ENCODE measurements at places on chromosomes 3 and 15.
A peak's percentile ranks its signal among the peaks of the same experiment; 100 is the strongest.

- no peak for DNase-seq
Measured at GRCh38 chr15:92288755-92289154, 104.9 kb upstream of the ST8SIA2 start.

GRCh38 chr3:12300137-12300536 lies 11.3 kb downstream of the PPARG start:
- DNase-seq = no peak

GRCh38 chr3:187590861-187591576 lies 79.2 kb downstream of the SST start:
- DNase-seq = no peak

GRCh38 chr3:70565861-70566260 lies 253.4 kb upstream of the MDFIC2 start:
- no peak for DNase-seq

DNA sequence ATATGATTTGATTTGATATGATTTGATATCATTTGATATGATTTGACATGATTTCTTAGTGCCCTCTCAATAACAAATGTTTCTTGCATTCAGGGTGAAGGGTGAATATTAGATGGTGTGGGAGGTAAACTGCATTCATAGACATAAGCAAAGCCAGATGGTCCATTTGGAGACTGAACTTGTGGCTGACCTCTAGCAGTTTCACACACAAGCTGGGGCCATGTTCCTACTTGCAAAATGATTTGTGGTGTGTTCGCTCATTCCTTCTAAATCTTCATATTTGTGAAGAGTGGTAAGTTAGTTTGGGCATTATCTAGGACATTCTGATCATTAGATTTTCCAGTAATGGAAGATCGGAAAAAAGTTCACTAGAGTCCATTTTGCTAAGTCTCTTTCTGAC lies 40.5 kb upstream of the CCR4 start:
- DNase-seq = no peak

- DNase-seq = no peak
Measured at GRCh38 chr15:91892436-91892835, 38.9 kb downstream of the SLCO3A1 start.

- DNase-seq = no peak
Measured at GRCh38 chr15:94387849-94388441, 156.6 kb downstream of the MCTP2 start.

GRCh38 chr3:53524566-53524965 lies 30.2 kb downstream of the CACNA1D start:
- no peak for DNase-seq

- DNase-seq = no peak
Measured at GRCh38 chr3:158711886-158712285, 20.4 kb downstream of the RARRES1 start.

DNA sequence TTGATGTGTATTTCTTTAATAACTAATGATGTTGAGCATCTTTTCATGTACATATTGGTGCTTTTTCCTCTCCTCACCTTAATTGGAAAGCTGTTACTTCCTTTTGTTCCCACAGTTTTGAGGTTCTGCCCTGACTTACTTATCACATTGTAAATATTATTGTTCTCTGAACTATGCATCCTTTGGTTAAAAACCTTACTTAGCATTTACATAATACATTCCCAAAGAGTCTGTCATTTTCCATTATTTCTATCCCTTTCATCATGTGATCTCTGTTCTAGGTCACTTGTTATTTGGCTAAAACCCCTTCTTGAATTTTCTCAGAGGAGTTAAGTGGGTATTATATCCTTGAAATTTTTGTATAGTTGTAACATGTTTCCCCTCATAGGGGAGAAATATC lies 33.0 kb downstream of the SLC12A6 start:
- DNase-seq = no peak

DNA sequence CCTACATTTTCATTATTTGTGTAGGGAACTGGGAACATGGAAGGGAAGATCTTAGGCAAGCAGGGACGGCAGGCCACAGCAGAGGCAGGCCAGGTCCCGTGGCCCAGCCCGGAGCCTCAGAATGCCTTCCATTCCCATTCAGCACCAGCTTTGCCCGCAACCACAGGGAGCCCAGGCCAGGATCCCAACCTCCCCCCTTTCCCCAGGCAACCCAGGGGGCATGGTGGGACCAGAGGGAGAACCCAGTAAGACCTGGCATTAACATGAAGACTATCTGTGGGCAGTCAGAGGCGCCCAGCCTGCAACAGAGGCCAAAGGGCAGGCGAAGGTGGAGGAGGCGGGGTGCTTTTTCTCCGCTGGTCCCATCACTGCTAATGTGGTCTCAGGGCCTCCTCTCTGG lies 135.6 kb downstream of the TPRA1 start:
- DNase-seq = no peak

DNA sequence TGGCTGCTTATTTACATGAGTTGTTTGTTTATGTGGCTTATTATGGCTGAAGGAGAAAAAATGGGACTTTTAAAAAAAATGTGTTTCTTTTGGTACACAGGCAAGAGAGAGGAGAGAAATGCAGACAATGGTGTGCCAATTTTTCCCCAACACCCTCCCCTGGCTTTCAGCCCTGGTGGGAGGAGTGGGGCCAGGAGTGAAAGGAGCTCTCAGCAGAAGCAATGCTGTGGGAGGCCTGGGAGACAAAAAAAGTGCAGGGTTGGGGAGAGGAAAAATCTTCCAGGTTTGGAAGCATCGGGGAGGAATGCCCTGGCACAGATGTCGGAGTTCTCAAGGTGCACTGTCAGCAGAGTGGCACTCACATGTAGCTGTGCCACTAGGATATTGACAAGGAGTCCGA lies 117.7 kb upstream of the FOXB1 start:
- DNase-seq = no peak

DNA sequence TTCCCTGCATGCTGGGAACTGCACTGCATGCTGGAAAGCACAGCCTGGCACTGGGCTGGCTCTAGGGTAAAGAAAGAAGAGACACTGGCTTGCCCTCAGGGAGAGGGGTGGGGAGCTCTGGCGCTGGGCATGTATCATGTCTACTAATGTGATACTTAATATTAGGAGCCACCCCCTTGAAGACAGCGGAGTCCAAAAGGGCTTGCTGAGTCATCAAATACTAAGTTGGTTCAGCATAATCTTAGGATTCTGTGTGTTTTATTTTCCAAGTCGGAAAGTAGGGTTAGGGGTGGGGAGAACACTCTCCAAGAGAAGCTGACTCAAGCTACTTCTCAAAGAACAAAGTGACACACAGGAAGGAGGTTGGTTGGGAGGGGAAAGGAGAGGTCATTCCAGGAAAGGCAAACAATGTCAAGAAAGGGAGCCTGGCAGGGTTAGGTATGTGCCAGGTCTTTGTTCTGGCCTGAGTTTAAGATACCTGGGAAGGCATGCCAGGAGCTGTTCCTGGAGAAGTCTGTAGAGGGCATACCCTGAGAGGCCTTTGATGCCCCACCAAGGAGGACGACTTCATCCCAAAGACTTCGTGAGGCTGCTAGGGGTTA lies 237.8 kb upstream of the NR2E3 start:
- no peak for DNase-seq

GRCh38 chr15:88913017-88913849 lies at the start of gene MFGE8:
TSS of gene MFGE8 (minus strand) at chr15:88913379. CDS start at chr15:88913319, 60 bp downstream.
- peak; percentile 23 for DNase-seq

DNA sequence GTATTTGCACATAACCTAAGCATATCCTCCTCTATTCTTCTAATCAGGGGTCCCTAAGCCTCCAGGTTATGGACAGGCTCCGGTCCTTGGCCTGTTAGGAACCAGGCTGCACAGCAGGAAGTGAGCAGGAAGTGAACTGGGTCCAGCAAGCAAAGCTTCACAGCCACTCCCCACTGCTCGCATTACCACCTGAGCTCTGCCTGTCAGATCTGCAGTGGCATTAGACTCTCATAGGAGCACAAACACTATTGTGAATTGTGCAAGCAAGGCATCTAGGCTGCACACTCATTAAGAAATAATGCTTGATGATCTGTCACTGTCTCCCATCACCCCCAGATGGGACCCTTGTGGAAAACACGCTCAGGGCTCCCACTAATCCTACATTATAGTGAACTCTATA lies 9.8 kb downstream of the MSL2 start:
- DNase-seq = no peak

- DNase-seq = no peak
Measured at GRCh38 chr15:92637626-92638025, 17.9 kb downstream of the FAM174B start.

- DNase-seq = no peak
Measured at GRCh38 chr3:22779737-22780136, 423.4 kb upstream of the UBE2E2 start.

GRCh38 chr15:43943511-43943910 lies 116.7 kb downstream of the WDR76 start:
- DNase-seq = no peak

GRCh38 chr3:117439812-117440211 lies 730.2 kb downstream of the TUSC7 start:
- no peak for DNase-seq

DNA sequence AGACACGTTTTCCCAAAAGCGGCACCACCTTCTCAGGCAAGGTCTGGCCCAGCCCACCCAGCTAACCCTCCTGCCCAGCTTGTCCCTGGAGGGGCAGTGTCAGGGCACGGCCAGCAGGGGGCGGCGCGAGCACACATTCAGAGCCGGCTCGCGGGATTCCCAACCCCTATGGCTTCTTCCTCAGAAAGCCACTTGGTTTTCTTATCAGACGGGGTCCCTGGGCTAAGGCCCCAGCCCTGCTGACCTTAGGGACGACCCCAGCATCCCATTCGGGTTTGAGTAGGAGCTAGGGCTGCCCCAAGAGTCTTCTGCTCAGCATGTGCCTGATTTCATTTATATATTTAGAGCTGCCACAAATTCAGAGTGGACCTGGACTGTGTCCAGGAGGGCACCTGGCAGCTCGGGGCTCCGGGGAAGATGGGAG lies 14.5 kb downstream of the RLBP1 start:
- DNase-seq = peak; percentile 40

- no peak for DNase-seq
Measured at GRCh38 chr15:63022181-63022580, 20.4 kb upstream of the TPM1 start.

DNA sequence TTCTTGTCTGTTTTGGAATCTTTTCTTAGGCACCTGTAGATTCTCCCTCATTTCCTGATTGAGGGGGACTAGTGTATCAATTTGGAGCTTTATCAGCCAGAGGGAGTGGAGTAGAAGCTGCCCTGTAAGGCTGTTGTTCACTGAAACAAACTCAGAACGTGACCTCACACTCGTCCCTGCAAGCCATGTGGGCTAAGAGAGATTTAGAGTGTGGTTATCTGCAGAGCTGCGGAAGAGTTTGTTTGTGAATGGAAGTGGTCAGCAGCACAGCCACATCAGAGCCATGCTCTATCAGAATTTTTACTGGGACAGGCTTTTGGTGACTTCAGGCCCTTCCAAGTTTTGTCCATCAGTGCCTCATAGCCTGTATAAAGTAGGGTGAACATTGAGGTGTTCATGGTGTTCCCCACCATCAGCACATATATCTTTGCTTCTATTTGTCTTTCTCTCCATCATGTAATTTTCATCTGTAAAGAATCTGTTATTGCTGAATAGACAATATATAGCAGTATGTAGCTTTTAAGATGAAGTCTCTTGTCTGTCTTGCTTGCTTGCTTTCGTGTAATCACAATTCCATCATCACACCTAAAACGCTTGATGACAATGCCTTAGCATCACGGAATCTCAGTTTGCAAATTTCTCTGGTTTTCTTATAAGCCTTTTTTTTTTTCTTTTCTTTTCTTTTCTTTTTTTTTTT lies 37.0 kb downstream of the LARS2 start:
- no peak for DNase-seq

GRCh38 chr15:83106994-83107840 lies at the start of gene TM6SF1:
TSS of gene TM6SF1 (plus strand) at chr15:83107645. CDS start at chr15:83107681, 36 bp downstream.
- DNase-seq = no peak

- no peak for DNase-seq
Measured at GRCh38 chr15:82802497-82802896, 3.4 kb downstream of the FSD2 start.

DNA sequence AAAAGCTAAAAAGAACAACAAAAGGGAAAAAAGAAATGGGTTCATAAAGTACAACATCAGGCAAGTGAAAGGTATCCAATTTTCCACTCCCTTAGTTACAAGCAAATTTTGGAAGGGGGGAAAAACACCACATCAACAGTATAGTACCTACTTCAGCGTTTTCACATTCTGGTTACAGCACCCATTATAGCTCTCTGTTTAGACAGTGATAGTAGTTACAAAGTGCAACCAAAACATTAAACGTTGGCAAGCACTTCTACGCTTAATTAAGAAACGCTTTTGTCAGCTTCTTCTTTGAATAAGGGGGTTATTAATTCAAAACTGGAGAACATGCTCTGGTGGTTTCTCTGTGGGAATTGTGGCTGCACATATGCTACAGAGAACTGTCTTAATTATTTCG lies 180.2 kb downstream of the VPS13C start:
- no peak for DNase-seq

DNA sequence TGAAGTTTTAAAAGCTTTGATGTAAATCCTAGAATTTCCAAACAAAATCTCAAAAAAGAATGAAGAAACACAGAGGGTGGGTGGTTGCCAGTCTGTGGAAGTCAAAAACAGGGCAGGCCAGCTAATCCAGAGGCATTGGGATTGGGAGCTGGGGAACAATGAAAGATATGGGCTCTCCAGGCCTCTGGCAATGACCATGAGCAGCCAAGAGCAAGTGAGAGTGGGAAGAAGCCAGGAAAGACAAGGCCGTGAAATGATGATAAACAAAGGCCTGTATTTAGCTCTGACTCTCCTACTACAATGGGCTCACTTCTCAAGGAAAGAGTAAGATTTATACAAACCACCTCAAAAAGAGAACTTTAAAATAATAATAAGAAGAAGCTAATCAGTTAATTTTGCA lies 248.5 kb downstream of the ZMAT3 start:
- no peak for DNase-seq

DNA sequence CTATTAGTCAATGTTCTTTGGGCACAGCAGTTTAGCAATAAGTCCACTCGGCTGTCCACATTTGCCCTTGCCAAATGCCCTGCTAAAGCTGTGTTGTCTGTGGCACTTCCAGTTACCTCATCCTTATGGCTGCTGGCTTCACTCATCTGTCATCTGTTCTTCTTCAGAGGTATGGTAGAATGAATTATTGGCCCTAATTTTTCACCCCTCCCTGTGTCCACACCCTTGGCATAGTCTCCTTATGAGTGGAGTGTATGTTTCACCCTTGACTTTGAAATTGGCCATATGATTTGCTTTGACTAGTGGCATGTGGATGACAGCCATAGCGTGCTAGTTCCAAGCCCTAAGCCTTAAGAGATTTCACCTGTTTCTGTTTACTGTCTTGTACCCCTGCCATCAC lies 72.1 kb upstream of the EPHB1 start:
- no peak for DNase-seq

GRCh38 chr3:168620854-168621253 lies 525.1 kb upstream of the GOLIM4 start:
- no peak for DNase-seq

GRCh38 chr3:196988241-196989029 lies 19.8 kb upstream of the PIGZ start:
- DNase-seq = no peak

DNA sequence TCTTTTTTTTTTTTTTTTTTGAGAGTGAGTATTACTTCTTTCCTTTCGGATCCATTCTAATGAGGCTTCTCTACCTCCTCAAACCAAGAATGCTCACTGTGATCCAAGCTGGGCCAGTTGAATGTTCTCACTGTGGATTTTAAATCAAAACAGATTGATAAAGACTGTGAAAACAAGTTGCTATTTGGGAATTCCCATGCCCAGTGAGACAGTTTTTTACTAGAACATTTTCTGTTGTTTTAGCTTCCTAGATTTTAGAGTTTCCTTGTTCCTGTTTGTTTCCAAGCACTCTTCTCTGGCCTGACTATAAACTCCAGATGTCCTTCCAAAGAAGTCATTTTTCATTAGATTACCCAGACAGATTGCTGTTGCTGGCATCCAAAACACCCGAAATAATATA lies 60.1 kb upstream of the GALNT15 start:
- no peak for DNase-seq

- no peak for DNase-seq
Measured at GRCh38 chr3:99534951-99535704, 103.3 kb upstream of the COL8A1 start.
